ENCODE measurements at places on chromosomes 7 and 10. TPM values are rescaled to one million over a fixed set of nuclear protein-coding genes. Genes with fewer than 3 reads are reported as not detected.

DNA sequence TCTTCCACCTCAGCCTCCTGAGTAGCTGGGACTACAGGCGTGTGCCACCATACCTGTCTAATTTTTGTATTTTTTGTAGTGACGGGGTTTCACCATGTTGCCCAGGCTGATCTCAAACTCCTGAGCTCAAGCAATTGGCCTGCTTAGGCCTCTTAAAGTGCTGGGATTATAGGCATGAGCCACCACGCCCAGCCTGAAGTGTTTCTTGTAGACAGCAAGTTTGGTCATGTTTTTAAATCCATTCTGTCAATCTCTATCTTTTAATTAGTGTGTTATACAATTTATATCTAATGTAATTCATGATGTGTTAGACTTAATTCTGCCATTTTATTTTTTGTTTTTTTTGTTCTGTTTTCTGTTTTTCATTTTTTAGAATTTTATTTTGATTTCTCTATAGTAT lies 17.2 kb upstream of the MXI1 start:
- no peak for DNase-seq

GRCh38 chr10:13792006-13792405 lies 205.2 kb downstream of the PRPF18 start:
- DNase-seq: no peak

DNA sequence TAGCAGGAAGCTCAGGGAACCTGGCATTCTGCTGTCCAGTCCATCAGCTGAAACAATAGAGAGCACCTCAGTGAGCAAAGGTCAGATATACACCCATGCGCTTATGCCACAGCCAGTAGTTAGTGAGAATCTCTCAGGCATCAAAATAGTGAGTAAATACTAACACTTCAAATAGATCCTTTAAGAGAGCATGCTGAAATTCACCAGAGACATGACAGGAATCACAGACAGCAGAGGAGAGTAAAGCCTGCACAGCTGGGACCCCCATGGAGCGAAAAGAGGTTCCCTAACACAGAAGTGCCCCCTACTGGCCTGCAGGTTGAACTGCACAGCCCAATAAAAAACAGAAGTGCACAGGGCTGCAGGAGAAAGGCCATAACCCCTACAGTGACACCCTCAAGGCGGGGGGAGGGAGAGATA lies 57.6 kb upstream of the ANTXRL start:
- DNase-seq: peak; percentile 48

DNA sequence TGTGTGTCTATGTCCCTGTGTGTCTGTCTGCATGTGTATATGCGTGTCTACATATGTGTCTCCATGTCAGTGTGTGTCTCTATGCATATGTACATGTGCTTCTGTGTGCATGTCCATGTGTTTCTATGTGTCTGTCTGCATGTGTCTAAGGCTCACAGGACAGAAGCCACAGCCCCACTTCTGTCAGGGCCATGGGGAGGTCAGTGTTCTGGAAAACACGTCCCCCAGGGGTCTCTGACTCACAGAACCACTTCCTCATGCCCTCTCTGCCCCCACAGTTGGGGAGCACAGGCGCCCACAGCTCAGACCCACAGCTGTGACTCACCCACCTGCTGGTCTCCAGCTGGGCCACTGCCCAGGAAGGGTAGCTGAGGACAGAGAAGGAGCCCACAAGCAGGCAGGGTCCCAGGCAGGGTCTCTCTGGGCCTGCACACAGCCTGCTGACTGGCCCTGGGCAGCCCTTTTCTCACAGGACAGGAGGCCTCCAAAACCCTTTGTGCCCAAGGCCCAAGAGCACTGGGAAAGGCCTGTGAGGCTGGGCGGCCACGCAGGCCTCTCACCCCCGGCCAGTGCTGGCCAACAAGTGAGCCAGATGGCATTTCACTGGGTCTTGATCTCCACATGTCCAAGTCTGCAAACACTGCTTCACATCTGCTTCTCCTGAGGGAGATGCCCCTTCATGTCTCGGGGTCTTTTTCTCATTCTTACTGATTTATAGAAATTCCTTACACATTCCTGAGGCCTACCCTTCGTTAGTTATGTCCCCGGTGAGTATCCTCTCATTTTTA lies 102.9 kb upstream of the FAM20C start:
- no peak for DNase-seq

DNA sequence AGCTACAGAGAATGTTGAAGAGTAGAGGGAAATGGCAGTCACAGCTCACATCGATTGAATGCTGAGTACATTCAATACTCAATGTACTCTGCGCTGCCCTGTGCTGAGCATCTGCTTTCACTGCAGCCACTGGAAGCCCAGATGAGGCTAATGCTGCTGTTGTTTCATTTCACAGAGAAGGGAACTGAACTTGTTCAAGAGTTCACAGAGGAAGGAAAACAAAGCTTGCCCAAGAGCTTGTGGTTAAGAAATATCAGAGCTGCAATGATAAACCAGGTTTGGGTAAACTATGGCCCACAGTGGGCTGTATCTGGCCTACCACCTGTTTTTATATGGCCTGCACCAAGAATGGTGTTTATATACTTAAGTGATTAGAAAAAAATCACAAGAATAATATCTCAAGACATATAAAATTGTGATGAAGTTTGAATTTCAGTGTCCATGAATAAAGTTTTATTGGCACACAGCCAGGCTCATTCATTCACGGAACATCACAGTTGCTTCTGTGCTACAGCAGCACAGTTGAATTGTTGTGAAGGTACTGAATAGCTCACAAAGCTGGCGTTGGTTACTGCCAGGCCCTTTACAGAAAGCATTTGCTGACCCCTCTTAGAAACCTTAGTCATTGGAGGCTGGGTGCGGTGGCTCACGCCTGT lies 64.1 kb downstream of the CFAP58 start:
- no peak for DNase-seq

- DNase-seq: peak; percentile 64
Measured at GRCh38 chr7:37201003-37201875, 247.4 kb downstream of the ELMO1 start.

DNA sequence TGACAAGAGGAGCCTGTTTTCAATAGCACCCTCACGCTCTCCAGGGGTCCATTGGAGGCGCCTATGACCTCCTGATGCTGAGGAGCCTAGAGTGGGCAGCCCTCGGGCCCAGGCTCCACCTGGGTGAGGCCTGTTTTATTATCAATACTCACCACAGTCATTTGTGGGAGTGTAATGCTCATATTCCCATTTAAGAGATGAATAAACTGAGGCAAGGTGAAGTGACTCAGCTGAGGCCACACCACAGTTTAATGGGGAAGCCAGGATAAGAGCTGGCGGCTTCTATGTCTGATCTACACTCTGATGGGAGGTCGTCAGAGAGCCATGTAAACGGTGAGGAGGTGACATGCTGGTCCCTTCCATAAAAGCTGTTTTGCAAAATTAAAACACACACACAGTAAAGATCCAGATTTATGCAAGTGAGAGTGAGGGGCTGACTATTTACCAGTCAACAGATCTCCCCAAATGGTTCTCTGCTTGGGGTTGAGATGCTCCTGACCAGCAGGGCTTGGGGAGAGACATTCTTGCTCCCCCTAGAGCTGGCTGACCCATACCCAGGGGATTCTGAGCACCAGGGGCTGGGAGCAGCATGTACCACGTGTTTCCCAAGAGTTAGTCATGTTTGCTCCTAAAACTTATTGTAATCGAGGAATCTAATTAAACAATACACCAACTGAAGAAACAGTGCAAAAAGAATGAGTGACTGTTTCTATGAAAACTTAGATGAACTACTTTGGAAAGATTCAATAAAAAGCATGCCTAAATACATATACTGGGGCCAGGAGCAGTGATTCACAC lies 81.0 kb upstream of the INSIG1 start:
- no peak for DNase-seq

GRCh38 chr7:55120501-55121198 lies 101.8 kb downstream of the EGFR start:
- DNase-seq: no peak

DNA sequence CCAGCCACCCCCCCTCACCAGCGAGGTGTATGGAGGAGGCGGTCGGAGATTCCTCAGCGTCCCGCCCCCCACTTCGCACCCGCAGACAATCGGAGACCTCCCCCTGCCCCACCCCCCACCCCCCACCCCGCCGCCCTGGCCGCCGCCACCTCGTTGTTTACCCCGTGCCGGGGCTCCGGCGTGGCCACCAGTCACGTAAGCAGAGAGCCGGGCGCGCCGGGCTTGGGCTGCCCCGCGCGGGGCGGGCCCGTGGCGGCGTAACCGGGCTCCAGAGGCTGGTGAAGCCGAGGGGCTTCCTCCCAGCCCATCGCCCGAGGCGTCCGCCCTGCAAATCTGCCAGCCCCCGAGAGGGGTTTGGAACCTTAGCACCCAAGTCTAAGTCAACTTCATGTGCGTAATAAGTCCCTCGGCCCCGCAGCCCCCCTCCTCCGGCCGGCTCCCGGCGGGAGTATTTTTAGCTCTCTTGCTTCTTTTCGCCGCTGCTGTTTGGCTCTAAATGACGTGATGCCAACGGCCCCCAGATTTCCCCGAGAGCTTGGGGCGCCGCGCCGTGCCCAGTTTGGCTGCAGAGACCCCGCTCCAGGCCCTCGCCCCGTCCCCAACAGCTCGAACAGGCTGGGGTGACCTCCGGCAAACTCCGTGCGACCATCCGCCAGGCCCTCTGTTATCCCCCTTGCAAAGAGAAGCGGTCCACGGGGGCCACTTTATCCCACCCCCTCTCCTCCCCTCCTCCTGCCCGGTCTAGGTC lies 2.7 kb downstream of the MXI1 start:
- DNase-seq: peak; percentile 60

DNA sequence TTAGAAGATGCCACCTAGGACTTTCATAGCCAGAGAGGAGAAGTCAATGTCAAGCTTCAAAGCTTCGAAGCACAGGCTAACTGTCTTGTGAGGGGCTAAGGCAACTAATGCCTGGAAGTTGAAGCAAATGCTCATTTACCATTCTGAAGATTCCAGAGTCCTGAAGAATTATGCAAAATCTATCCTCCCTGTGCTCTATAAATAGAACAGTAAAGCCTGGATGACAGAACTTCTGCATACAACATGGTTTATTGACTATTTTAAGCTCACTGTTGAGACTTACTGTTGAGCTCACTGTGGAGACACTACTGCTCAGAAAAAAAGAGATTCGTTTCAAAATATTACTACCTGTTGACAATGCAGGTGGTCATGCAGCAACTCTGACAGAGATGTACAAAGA lies 28.6 kb downstream of the TNS3 start:
- no peak for DNase-seq

DNA sequence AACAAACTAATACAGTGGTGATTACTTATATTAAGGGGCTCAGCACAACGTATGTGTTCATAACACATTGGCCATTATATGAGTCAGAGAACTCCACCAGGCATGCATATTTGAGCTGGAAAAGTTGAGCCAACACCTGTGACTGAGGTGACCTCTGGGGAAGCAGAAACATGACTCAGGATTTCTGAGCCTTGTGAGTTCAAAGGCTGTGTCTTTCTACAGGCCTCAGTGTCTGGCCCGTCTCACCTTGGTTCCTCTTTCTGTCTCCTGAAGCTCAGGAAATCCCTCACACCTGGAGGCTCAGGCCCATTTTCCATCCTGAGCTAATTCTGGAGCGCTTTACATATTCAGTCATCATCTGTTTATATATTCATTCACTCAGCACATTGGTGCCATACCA lies 230.9 kb upstream of the AGK start:
- DNase-seq: no peak

DNA sequence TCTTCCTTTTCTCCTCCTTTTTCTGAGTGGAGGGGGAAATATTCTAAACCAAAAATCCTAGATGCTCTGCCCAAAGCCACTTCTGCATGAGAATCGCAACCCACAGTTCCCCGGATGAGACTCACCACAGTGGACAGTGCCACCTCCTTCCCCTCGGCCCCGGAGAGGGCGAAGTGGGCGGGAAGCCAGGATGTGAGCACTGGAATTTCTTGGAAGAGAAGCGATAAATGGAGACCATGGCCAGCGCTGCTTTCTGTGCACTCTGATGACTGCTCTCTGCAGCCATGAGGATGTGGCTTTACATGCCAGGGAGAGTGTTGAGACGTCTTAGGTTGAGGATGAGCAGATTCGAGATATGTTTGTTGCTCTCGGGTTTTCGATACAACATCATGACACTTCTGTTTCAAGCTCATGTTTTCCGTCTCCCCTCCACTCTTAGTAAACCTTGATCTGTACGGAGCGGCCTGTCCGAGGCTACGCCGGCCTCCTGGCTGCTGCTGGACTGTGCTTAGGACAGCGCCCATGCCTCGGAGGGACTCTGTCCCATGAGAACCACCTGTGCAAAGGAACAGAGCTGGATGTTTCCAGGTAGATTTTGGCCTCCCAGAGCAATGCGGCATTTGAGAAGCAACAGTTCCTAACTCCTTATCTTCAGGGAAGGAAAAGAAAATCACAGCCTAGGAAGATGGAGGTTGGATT lies 414.6 kb upstream of the FOXK1 start:
- no peak for DNase-seq

DNA sequence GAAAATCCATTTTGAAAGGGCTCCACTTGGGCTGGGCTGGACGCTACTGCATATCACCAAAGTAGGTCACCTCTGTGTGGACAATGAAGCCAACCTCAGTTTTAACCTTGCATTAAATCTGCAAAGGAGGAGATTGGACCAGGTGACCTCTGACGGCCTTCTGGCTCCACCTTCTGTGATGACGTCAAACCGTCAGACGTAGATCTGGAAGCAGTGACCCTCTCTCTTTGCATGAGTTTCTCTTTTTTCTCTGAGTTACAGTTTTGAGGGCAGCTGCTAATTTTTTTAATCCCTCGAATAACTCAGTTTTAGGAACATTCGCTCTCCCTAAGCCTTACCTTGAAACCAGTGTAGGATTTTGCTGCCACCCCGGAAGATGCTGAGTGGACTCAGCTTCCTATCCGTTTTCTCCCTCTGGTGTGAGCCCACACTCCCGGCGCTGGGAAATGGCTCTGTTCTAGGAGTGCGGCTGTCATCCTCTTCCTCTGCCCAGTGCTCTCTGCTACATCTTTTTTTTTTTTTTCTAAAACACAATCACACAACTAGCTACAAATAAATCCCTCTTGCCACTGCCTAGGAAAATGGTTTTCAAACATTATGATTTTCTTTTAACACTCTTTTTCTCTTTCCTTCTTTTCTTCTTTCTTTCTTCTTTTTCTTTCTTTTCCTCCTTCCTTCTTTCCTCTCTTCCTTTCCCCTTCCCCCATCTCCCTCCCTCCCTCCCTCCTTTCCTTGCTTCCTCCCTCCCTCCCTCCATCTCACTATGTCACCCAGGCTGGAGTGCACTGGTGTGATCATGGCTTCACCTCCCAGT lies 27.7 kb upstream of the NMT2 start:
- no peak for DNase-seq

DNA sequence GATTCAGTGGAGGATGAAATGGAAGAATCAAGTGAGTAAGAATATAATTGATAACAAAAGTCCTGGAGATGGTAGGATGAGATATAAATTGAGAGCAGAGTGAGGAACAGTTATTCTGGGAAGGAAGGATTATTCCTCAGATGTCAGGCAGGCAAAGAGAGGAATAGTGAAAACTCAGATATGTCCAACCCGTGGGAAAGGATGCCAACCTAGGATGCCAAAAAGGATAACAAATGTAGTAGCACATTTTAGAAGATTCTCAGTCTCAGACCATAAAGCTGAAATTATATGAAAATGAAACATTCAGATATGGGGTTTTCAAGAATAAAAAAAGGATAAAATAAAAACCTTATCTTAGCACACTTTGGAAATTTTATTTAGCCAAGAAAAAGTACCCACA lies 131.1 kb downstream of the SEMA3C start:
- DNase-seq: no peak

The TAS2R40 gene
- total RNA-seq: not detected

The NXPH1 gene
- total RNA-seq: not detected

The DDC gene
- total RNA-seq: not detected

The WBP1L gene
- 24.4 TPM for total RNA-seq

The ZPBP gene
- not detected for total RNA-seq

The IQCE gene
- total RNA-seq: 6.2 TPM

The MAGI2 gene
- 0.17 TPM for total RNA-seq

The OTUD1 gene
- 9.1 TPM for total RNA-seq

The GFRA1 gene
- total RNA-seq: not detected

The ASZ1 gene
- not detected for total RNA-seq
